Stimulated activated CD4-positive, alpha-beta T cell treated with anti-CD3 and anti-CD28 coated beads, Interleukin-2, amount 100 ng/mL, for 4 hours (primary cell): ENCODE measurements at places on chromosomes 7 and 10.

GRCh38 chr10:49287689-49288340 is 11.2 kb upstream of the C10orf71 start:
- DNase-seq: no peak

- DNase-seq: no peak
These were observed 462.5 kb upstream of the IGFBP3 start for GRCh38 chr7:46383605-46384004.

DNA sequence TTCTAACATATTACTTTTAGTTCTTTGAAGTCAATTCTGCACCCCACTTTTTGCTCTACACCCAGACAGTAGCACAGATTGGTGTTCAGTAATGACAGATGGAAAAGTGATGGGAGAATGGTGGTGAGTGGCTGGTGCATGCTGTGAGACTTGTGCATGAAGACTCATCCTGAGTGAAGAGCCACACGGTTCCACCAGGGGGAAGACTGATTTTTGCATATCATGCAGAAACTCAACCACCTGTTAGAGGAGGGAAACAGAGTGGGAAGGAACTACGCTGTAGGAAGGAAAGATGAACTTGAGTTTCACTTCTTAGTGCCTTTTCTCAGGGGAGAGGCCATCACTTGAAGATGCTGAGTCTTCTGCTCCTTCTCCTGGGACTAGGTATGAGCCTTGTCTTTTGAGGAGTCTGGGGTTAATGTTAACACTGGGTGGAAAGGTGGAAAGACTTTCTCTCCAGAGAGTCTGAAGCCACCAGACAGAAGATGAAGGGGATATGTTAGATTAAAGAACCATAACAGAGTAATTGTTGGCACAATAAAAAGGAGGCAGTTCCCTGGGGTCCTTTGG is 9.3 kb upstream of the PRSS1 start:
- DNase-seq: no peak

DNA sequence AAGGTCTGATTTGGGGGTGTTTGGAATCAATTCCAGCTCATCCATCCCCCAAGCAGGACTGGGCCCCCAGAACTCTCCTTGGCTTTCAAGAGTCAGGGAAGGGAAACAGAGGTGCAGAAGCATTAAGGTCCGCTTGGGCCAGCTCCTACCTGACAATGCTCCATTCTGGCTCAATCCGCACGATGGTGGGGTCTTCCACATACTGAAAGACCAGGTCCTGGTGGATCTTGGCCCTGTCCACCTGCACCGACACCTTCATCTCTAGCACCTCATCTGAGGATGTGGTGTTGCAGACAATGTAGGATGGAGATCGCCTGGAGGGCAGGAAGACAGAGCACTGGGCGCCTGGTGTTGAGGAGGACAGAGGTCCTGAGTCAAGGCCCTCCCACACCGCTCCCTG is 391.1 kb downstream of the PLXNA4 start:
- no peak for DNase-seq

DNA sequence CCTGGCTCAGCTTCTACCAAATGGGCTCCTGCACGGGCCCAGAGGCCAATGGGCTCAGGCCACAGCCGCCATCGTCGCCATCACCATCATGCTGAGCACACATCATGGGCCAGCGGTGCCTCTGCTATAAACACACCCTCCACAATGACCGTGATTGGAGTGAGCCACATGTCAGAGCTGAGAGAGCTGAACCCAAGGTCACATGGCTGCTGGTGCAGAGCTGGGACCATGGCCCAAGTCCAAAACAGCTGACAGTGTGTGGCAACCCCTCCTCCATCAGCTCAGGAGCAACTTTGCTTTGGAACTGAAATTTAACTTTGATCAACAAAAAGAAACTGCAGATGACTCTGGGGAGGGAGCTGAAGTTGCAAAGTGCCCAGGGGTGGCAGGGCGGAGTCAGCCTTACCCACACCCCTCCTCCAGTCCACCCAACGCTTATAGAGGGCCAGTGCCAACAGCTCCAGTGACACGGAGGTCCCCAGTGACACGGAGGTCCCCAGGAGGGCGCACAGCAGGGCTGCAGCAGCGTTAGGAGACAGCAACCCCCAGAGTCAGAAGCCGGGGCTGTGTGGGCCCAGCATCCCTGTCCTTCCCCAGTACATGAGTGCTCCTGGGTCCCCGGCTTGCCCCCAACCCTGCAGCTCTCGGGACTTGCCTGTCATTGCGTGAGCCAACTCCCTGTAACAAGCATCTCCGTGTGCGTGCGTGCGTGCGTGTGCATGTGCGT is 249.6 kb downstream of the ELFN1 start:
- no peak for DNase-seq

DNA sequence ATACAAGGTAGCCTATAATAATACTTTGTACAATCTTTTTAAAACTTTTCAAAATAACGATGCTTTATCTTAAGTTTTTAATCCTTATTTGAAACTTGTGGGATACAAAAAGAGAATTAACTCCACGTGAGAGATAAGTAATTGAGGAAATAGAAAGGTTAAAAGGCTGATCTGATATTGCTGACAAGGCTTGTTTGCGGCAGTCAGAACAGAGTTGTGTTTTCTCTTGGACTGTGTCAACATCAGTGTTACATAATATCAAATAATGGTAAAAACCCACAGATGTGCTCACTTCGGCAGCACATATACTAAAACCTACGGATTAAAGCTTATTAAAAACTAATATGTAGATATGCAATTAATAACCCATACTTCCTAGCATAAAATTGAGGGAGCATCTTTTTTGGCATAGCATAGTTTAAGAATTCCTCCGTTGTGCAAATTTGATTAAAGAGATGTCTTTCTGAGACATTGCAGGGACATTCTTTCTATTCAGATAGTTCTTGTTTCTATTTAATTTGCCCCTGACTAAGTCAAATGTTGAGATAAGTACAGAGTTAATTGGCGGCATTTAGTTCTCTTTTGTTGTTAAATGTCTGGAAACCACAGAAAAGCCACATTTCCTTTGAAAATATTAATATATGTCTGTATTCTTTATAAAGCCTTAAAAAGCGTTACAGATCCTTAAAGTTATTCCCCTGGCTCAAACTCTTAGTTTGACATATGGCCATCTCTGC is 63.3 kb downstream of the FAM185A start:
- DNase-seq: no peak

DNA sequence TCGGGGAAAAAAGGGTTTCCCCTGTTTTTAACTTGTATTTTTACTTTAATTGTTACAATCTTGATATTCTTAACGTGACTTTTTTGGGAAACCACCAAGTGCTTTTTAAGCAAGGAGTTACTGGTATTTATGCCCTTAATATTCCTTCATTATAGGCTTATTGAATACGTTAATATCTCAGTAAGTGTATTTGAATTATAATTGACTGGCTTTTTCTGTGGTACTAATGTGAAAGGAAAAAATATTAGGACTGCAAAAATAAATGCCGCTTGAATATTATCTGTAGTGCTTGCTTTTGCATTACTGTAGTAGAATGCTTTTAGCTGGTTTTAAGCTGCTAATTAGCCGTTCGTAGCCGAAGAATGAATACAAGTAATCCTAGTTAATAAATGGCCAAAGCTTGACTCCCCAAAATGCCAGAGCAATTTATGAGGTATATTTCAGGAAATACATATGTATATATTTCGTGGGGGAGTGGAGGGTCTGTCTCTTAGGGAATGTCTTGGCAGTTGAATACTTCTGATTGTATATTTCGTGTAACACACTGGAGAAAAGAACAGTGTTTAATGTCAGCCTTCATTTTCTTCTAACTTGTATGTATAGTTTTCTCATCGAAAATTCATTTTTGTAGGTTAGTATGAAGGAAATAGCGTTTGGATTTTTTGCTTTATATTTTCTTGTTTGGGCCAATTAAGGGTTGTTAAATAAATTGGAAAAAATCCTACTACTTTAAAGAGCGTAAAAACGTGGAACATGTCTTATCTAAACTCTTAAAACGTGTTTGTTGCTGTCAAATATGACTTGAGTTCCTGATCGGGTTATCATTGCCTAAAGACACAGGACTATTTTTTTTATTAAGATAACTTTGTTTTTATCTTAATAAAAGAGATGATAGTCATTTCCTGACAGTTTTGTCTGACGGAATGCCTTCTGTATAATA is 1.5 kb downstream of the PDCD4 start:
- DNase-seq: no peak

GRCh38 chr10:119104654-119105015 is 722 bp downstream of the DENND10 start:
- DNase-seq: no peak
